Stimulated activated CD8-positive, alpha-beta memory T cell treated with anti-CD3 and anti-CD28 coated beads, Interleukin-7, amount 100 ng/mL, for 48 hours (primary cell): ENCODE measurements at places on chromosomes 4 and X.

DNA sequence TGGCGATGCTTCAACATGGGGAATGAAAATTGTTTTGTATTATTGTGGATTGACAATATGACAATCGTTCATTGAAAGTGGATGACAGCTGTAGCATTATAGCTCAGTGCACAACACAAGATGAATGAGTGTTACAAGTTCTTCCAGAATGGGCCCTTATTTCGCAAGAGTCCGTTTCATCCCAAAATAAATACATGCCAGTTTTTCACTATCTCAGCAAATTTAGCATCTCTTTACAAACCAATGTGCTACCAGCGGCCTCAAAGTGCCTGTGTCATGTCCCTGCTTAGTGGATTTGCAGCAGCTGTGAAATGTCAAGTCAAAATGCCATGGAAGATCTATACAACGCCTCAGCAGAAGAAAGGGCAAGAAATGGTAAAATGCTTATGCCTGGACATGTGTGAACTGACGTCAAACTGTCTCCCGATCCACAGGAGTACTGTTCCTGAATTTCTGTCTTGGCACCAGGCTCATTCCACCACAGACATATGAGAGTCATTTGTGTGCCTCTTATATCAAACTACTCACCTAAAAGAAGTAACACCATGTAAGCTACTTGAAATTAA, 109.6 kb downstream of the MAML3 start:
- DNase-seq: no peak

DNA sequence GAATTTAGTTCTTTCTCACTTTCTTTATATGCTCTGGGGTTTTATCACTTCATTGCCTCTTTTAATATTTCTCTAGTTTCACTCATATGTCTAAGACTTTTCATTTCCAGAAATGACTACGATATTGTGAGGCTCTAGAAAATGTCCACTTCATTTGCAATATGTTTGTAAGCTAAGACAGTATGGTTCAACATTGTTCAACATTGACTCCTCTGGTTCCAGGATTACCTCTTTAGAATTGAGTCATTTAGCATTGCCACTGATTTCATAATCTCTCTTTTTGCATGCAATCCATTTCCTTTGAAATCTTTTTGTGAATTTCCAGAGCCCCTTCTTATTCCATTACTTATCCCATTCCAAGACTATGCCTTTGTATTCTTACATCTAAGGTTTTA, 32.3 kb downstream of the BBS12 start:
- DNase-seq: no peak

- peak; percentile 50 for DNase-seq
These were observed 2.1 kb downstream of the LEF1 start for GRCh38 chr4:108166441-108167315.

DNA sequence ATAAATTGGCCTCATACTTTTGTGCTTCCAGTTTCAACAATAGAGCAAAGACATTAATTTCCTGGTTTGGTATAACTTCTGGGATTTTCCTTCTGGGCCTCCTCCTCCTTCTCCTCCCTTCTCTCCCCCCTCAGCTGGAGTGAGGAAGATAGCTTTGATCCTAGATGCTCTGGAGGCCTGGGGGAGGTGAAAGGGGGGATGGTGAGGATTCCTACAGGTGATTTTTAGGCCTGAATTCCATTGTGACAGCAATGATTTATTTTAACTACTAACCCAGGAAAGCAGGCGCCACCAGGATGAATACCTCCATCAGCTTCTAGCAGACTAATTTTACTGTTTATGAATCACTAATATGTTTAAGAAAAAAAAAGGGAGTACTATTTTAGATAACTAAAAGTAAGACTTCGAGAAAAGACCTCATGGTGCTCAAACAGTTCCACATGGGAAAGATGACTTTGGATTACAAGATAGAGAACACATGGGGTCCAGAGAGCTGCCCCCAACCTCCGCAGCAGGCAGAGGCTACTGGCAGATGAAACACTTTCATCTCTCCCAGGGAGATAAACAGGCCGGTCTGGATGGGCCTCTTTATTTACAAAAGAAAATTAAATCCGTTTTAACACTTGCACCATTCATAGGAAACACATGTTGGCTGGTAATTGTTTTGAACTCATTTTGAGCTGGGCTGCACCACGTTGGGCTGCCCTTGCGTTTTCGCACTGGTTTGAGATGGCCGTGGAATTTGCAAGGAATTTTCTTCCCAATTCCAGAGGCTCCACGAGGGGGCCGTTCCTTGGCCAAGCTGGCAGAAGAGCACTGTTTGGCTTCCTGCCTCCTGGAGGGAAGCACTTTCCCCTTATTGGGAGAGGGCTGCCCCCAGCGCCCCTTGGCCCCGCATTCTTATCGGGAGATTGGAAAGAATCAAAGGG, 125.1 kb upstream of the STX18 start:
- DNase-seq: no peak

GRCh38 chrX:34839451-34839850, 103.1 kb upstream of the FAM47B start:
- no peak for DNase-seq

DNA sequence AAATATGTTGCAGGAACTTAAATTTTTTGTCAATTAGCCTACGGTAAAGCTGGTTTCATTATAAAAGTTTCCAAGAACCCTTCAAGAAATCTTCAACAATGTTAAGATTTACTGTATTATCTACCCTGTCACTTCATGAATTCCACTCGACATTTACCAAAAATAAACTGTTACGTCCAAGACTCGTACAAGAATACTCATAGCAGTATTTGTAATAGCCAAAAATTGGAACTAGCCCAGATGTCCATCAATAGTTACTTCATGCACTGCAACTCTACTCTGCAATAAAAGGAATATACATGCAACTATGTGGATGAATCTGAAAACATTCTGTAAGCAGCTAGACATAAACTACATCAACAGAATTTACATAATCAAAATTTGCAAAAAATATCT, 13.4 kb downstream of the RBMX start:
- DNase-seq: no peak

DNA sequence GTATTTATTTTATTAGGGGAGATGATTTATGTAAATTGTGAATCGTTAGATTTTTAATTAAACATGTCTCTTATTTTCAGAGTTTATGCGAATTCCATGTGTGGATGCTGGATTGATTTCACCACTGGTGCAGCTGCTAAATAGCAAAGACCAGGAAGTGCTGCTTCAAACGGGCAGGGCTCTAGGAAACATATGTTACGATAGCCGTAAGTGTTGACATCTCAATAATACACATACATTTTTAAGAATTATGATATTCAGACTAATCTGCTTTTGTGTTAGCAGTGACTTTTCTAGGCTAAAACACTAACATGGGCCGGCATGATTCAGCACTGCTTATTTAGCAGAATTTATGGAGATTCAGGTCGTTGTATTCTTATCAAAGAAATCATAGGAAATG, 91.2 kb downstream of the RAP1GDS1 start:
- no peak for DNase-seq

- DNase-seq: peak; percentile 3
These were observed 75.0 kb downstream of the PTTG2 start for GRCh38 chr4:38034986-38035882.

DNA sequence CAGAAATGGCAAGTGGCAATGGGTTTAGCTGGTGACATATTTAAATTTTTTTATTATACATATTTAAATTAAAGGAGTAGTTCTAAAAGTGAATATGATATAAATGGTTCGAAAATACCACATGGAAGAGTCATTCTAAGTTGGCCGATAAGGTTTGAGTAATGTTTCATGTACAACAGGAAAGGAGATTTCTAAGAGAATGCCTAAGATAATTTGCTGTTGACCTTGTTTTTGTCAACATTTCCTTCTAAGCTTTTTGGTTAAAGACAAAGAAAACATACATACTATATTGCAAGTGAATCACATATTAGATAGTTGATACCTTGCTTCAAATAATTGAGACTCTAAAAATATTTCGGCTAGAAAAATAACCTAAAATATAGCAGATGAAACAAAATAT, 526.6 kb upstream of the SLIT2 start:
- DNase-seq: no peak

DNA sequence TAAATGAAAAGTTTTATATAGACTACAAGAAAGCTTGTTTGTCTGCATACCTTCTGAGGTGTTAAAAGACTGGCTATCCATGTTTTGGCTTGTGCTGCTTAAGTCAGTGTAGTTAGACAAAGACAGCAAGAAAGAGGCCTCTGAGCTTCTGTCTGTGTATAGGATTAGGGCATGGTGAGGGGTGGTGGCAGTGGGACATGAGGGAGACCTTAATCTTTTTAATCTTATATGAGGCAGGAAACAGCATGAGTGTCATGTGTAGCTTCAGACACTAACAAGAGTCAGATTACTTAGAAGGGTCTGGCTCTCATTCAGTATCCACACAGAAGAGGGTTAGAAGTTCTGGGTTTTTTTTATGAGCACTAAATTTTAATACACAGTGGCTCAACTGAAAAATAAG, 213.3 kb downstream of the GABRG1 start:
- DNase-seq: no peak

DNA sequence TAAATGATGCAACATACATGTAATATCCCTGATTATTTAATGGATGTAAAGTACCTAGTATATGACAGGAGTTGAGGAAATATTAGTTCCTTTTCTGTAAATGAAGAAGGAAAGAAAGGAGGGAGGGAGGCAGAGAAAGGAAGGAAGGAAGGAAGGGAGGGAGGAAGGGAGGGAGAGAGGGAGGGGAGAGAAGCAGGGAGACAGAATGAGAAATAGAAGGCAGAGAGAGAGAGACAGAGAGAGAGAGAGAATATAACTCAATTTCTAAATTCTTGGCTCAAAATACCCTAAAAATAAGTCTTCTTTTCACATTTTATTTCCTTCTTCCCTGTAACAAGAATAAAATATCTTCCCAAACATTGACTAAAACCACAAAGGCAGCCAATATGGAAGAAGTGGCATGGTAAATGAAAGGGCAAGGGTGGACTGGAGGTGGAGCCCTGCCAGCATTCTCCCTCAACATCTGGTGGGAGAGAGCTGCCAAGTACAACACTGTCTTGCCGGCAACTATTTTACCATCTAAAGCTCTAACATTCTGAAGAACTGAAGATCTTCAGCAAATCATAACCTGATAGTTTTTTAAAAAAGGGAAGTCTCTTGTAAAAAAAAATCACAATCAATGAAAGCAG, 245.1 kb downstream of the PPP3CA start:
- no peak for DNase-seq

DNA sequence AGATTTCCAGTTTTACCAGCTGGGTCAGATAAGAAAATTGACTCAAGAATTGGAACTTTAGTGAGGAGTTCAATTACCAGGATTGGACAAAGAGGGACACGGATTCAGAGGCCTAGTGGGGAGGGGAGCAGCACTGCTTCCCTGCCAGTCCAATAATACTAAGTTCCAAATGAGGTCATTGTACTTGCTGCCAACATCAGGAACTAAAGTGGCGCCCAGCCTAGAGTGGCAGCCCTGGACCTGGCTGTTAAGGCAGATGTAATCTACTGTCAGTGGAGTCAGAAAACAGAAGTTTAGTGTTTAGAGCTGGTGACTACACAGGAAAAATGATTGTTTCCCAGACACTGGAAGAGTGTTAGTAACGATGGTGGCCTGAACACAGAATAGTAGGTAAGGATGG, 42.7 kb upstream of the RAPGEF2 start:
- DNase-seq: no peak

GRCh38 chr4:139453041-139453370, 915 bp upstream of the RAB33B start:
- no peak for DNase-seq

DNA sequence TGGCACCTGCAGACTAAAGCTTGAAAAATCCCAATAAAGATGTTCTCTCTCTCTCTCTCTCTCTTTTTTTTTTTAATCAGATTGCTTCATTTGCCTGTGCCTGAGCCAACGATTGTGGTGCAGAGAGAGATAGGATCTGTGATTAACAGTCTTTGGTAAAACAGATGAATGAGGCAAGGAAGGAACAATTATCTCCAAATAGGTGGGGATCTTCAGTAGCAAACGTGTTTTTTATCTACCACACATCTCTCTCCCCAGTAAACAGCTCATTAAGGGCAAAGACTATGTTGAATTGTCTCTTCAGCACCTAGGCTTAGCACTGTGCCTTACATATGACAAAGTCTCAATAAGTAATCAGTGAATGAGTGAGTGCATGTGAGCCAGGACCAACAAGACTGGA, 96.3 kb downstream of the SMIM20 start:
- DNase-seq: no peak

GRCh38 chrX:124719060-124719459, 372.7 kb downstream of the SH2D1A start:
- no peak for DNase-seq

- DNase-seq: no peak
These were observed 15.0 kb upstream of the NAT8L start for GRCh38 chr4:2044119-2044485.

GRCh38 chrX:54223581-54223980, 40.5 kb upstream of the FAM120C start:
- DNase-seq: no peak

DNA sequence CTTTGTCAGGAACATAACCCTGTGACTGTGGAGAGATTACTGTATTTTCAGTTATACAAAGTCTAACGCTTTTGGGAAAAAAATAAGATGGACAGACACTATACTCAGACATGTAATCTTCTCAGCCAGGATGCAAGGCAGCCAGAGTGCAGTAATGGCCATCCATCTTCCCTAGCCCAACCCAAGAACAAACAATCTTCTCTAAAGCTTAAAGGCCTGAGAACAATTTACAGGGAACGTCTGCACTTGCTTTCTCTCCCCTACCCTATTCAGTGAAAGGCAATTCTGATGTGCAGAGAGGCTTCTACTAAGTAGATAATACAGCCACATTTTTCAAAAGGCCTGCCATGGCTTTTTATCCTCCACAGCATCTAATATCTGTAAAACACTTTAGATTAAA, 471.3 kb downstream of the FGF13 start:
- DNase-seq: no peak

- DNase-seq: no peak
These were observed 129.9 kb upstream of the SLITRK2 start for GRCh38 chrX:145687707-145688106.

GRCh38 chrX:2514131-2514530, 13.4 kb upstream of the DHRSX start:
- DNase-seq: no peak

DNA sequence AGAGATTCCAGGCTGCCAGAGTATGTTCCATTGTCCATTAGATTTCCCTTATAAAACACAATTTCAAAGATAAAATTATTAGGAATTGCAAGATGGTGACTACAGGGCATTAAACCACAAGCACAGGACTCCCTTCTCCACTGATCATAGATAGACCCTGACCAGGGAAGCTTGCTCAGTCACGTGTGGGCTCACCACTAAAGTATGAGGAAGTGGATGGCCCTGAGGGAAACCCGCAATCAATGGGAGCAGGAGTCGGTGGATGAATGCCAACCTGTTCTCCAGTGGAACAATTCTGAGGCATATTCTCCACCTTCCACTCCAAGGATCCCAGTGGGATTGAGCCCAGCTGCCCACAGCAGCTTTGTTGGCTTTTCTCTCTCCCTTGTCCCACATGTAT, 515.7 kb downstream of the BCOR start:
- DNase-seq: no peak
